ENCODE measurements at places on chromosomes 11 and 22.
A peak's percentile ranks its signal among the peaks of the same experiment; 100 is the strongest.

GRCh38 chr22:34769361-34769760, 296.6 kb upstream of the ISX start:
- no peak for DNase-seq

GRCh38 chr11:3370311-3370870, 8.6 kb downstream of the ZNF195 start:
- no peak for DNase-seq

DNA sequence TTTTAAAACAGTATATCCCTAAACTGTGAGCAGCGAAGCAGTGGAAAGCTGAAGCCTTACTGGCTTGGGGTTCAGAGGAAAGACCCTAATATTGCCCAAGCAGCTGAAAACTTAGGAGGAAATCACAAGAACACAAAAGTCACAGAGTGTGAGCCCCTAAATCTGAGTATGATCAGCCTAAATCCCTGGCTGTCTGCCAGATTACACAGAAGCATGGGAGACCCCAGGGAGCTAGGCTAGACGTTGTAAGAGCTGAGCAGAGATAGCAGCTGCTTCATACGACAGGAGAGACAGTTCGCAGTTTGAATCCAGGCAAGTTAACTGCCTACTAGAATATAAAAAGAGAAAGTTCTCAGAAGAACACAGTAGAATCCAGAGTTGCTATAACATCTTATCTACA, 81.2 kb downstream of the PACS1 start:
- DNase-seq, result no peak

DNA sequence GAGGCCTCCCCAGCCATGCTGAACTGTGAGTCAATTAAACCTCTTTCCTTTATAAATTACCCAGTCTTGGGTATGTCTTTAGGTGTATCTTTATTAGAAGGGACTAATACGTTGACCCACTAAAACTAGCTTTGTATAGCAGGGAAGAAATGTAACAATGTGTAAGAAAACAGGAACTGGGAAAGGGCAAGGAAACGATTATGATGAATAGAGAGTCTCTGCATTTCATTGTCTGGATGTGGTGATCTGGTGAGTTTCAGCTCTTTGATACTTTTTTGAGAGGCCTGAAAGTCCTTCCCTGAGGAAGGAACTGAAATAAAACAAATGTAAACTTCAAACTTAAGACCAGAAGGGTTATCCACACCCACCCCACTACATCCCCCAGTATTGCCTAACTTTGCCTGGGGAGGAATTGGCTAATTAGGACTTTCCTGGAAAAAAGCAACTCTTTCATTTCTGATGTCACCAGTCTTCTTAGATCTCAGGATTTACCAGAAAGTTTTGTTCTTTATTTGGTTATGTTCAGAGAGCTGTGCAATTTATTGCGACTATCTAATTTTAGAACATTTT, 119.0 kb downstream of the LDLRAD3 start:
- DNase-seq, result no peak

DNA sequence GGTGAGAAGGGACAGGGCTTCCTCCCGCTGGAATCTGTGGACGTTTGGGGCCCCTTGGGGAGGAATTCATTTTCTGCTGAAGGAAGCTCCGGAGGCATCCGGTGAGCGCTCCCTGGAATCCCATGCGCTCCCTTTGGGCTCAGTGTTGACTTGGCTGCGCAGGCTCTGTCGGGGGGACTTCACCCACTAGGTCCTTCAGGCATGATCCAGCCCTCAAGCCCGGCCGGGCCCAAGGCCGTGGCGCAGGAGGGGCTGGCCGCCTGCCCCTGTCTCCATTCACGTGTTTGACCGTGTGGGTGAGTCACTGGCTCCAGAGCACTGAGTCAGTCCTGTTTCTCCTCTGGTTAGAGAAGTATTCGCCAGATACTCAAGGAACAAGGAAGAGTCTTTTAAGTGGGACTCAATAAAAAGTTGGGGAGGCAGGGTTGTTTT, 1.4 kb downstream of the CTTN start:
- no peak for DNase-seq

DNA sequence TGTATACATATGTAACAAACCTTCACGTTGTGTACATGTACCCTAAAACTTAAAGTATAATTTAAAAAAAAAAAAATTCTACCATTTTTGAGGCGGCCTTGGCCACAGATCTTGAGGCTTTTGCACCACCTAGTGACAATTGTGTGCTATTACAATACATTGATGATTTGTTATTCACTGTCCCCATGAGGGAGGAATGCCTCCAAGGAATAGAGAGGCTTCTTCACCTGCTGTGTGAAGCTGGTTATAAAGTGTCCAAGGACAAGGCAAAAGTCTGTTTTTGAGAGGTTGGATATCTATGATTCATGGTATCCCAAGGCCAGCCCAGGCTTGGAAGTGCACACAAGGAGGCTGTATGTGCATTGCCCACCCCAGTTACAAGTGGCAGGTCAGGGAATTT, 30.7 kb downstream of the SLC22A25 start:
- no peak for DNase-seq

- DNase-seq, result peak; percentile 80
Measured at GRCh38 chr11:87352759-87353707, 315.3 kb downstream of the TMEM135 start.

DNA sequence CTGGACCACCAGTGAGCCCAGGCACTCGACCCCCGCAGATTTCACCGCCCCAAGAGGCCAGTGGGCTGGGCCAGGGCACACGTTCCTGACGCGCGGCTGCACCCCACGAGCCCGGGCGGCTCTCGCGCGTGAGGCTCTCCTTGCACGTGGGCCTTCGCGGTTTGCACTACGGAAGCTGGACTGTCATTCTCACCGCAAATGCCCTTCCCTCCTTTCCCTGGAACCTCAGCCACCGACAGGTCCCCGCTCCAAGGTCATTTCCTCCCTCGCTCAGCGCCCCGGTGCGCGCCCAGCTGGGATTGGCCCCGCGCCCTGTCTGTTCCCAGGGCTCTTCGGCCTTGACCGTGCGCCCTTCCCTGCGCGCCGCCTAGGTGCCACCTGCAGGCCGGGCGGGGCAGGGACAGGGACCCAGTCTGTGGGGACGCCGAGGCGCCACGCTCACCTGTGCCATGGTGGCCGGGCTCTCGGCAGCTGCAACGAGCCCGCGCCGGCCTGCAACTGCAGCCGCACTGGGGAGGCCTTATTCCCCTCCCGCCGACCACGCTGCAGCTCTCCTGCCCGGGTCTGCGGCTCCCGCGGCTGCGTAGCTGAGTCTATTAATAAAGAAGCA, 2.1 kb upstream of the CPT1A start:
- peak; percentile 76 for DNase-seq

- DNase-seq, result no peak
Measured at GRCh38 chr11:44725757-44726282, 942 bp upstream of the TSPAN18 start.

DNA sequence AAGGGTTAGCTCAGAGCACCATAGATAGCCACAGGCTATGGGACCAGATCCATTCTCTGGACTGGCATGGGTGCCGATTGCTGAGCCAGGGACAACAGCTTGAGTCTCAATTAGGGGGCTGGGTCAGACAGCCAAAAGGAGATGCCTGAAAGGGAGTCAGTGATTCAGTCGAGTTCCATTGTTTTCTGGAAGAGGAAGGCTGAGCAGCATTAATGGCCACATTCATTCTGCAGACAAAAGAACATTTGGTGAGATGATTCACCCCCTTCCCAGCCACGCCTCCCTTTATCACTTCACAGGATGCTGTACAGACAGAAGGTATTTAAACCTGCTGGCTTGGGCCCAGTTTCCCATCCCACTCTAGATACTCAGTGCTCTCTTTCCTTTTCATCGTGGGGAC, 131.9 kb downstream of the ADAMTS15 start:
- DNase-seq, result no peak

DNA sequence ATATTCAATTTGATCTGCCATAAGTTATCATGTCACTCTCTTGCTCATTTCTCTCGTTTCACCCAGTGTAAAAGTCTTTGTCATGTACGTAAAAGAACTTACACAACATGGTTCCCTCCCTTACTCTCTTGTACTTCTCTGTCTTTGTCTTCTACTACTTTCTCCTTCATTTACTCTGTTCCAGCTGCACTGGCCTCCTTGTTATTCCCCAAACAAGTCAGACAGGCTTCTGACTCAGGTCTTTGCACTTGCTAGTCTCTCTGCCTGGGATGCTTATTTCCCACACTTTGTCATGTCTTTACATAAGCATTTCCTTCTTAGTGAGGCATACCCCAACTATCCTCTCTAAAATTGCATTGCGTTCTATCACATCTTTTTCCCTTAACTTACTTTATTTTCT, 117.3 kb downstream of the CYP2R1 start:
- DNase-seq, result no peak

- DNase-seq, result no peak
Measured at GRCh38 chr11:113174882-113175281, 139.5 kb upstream of the TTC12 start.

DNA sequence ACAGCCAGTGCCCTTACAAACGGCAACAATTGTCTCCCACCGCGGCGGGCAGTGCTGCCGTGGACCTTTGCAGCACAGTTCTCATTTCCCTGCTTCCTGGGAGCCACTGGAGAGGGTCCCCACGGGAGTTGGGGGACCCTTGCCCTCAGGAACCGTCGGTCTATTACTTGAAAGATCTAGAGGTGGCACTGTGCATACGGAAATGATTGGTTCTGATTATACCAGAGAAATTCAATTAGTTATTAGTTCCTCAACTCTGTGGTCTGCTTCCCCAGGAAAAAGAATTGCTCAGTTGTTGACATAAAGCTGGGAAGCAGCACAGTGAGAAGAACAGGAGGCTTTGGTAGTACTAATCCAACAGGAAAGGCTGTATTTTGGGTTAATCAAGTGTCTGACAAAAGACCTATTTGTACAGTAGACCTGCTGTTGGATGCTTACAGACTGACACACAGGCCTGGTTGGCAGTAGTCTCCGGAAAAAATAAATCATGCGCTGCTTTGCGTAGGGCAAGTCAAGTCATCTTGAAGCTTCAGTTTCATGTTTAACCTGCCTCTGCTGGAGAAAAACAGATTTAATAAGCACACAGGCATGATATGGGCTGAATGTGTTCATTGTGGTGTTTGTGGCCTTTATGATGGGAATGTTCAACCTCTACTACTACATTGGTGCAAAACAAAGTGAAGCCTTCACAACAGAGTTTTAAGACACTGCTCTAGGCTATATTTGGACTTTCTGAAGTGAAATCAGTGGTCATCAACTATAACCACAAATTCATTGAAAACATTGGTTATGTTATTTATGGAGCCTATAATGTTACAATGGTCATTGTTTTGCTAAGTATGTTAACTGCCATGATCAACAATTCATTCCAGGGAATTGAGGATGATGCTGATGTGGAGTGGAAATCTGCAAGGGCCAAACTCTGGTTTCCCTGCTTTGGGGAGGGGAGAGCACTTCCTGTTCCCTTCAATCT, 54.6 kb upstream of the SC5D start:
- no peak for DNase-seq

DNA sequence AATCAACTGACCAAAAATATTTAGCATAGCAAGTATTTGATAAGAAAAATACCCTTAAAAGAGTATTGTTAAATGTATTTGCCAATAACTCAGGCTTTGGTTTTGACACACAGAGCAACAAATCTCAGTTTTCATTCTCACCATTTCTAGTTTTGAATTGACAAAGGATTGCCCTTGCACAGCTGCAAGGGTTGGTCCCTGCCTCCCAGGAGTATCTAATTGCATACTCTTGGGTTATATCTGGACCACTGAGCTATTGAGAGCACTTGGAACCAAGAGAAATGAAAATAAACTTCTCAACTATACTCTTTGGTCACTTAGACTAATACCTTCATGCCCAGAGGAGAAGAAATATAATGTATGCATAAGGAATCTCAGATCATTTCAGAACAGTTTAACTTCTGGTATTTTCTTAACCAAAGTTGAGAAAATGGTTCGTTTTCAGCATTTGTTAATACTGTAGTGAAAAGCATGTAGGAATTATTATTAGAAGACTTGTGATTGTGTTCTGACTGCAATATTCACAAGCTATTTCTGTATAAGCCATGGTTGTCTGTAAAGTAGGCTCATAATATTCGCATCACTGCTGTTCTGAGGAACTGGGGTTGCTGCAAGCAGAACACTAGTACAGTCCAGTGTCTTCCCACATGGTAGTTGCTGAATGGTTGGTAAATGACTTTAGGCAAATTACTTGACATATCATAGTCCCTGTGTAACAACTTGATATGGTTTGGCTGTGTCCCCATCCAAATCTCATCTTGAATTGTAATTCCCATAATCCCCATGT, 7.9 kb downstream of the C2CD3 start:
- no peak for DNase-seq

DNA sequence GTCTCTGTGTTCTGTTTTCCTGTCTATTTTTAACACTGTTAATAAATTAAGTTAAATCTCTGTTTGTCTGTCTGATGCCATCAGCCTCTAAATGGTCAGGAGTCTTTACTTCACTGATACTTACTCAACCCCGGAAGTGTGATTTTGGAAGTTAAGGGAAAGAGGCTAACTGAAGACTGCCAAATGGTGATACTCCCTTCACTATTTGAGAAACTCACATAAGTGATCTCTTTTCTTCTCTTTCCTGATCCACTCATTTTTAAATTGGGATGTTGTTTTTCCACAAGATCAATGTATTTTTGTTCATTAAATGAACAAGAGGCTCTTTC, 389 bp upstream of the CASP12 start:
- no peak for DNase-seq

DNA sequence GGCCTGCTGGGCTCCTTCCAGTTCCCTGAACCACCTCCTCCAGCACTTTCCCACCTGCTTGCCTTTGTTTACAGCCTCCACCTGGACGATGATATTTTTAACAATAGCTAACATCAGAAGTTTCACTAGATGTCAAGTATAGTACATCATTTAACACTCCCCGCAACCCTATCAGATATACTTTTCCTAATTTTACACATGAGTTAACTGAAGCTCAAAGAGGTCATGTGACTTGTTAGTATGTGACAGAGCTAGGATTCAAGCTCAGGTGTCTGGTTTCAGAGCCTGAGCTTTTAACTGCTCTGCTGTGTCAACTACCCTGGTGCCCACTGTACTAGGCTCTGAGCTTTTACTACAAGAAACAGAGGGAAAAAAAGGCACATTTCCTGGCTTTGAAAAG, 14.3 kb upstream of the HPX start:
- no peak for DNase-seq

DNA sequence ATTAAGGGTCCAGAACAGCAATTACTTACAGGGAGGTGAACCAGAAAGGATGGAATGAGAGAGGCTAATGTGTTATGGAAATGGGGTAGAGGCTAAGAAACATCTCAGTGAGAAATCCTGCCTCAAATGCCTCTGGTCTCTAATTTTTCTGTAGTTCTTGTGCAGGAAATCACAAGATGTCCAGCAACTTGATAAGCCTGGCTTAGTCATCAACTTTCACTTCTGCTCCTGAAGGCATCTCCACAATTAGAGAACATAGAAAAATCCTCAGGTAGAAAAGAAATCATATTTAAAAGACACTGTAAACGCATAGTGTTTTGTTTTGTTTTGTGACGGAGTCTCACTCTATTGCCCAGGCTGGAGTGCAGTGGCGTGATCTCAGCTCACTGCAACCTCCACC, 18.7 kb downstream of the MRGPRX4 start:
- no peak for DNase-seq

GRCh38 chr22:29346659-29347058, 31.2 kb upstream of the RASL10A start:
- DNase-seq, result no peak

GRCh38 chr11:80638296-80638695, 1197.5 kb upstream of the TENM4 start:
- no peak for DNase-seq

GRCh38 chr11:83124636-83125424, 32.1 kb upstream of the PCF11 start:
- no peak for DNase-seq

Measured in CD8-positive, alpha-beta T cell (primary cell).